Right renal cortex interstitium (tissue), 3 donors: ENCODE measurements at places on chromosomes 7 and 10. TPM values are rescaled to one million over a fixed set of nuclear protein-coding genes. Genes with fewer than 3 reads are reported as not detected.

RSPH10B2 gene
- polyA plus RNA-seq = 0.96 TPM

DNA sequence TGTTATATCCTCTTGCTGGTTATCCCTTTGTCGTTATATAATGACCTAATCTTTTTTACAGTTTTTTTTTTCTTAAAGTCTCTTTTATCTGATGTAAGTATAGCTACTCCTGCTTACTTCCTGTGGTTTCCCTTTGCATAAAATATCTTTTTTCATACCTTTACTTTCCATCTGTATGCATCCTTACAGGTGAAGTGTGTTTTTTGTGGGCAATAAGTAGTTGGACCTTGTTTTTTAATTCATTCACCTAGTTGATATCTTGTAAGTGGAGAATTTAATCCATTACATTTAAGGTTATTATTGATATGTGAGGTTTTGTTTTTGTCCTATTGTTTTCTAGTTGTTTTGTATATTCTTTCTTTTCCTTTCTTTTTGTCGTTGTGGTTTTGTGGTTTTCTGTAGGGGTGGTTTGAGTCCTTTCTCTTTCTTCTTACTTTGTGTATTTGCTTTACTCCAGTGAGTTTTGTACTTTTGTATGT is 168.6 kb downstream of the MLLT10 start:
- DNase-seq = no peak

DNA sequence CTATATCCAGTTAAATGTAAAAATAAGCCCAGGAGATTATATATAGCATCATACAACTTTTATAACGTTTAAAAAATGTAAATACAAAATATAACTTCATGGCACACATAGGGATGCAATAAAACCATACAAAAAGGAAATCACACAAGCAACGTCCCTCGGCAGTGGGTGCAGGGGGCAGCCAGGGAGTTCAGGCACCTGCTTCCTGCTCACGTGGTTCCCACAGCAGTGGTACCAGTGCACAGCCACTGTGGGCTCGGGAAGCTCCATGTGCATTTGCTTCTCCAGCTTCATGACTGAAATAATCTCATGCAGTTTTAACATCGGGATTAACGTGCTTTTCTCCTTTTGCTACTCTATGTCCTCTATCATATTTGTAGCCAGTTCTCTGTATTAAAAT is 255.5 kb upstream of the CXCL12 start:
- no peak for DNase-seq

DNA sequence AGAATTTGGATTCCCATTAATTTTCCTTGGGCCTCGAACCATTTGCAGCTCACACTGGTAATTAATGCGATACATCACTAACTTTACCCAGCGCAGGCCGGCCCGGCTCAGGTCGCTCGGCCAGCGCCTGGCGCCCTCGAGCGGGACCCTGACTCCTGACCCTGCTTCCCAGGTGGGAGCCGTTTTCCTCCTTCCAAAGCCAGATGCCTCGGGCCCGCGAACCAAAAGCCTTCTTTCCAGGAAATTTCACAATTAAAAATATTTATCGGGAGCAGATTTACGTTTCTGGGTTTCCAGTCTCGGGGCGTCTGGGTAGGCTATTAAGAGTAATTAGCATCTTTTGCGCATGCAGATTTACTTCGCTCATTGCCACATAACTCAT is 12.2 kb downstream of the LBX1 start:
- no peak for DNase-seq

DNA sequence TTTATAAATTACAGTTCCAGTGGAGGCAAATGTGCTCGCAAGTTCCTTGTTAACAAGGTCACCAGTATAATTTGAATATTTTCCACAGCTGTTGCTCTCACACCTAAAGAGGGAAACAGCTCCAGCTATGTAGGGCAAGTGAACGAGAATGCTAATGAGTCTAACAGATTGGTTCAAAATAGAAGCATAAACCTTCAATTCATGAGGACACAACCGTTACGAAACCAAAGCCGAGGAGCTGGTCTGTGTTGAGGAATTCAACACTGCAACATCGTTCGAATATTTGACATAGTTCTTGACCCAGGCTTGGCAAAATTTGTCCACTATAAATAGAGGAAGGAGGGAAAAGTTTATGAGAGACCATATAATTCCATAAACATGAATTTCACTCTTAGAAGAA is 161.3 kb downstream of the KLF6 start:
- no peak for DNase-seq

DNA sequence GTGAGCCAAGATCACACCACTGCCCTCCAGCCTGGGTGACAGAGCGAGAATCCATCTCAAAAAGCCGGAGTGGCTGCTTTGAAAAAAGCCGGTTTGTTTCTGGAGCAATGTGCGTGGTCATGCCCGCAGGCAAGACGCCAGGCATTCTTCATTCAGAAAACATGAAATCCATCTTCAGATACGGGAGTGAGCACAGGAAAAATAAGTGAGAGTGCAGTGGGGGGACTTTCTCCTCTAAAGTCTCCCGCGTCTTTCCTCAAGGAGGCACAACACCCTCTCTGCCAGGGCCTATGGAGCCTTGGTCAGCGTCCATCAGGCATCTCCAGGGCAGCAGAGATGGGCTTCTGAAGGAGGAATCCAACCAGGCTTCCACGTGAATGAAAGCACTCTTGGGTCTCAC is 62.3 kb upstream of the DGKI start:
- DNase-seq = no peak
